ENCODE measurements at places on chromosomes 6 and 20. TPM values are rescaled to one million over a fixed set of nuclear protein-coding genes. Genes with fewer than 3 reads are reported as not detected.

NEURL2 gene
- total RNA-seq, result 2.1 TPM

SLX4IP gene
- 3.7 TPM for total RNA-seq

TSPO2 gene
- 0.34 TPM for total RNA-seq

PBOV1 gene
- not detected for total RNA-seq
